H1 (cell line): ENCODE measurements at places on chromosomes 4 and X.

GRCh38 chr4:140529434-140529833, 5.5 kb downstream of the ELMOD2 start:
- peaks cover 4% of the 10 kb centered on the region; the same call in 1 of the 2 replicates for H3K36me3 ChIP-seq
- no peaks in the 10 kb centered on the region for H3K27me3 ChIP-seq
- H3K27ac ChIP-seq, result no peak overlapping the region

- no peaks in the 10 kb centered on the region for H3K27me3 ChIP-seq
- H3K4me3 ChIP-seq, result no peak overlapping the region
- no peaks in the 10 kb centered on the region for H3K36me3 ChIP-seq
- peaks cover 9% of the 10 kb centered on the region for H3K4me1 ChIP-seq
- no peak for DNase-seq
Observed at GRCh38 chr4:86032476-86033022, 327.3 kb downstream of the MAPK10 start.

DNA sequence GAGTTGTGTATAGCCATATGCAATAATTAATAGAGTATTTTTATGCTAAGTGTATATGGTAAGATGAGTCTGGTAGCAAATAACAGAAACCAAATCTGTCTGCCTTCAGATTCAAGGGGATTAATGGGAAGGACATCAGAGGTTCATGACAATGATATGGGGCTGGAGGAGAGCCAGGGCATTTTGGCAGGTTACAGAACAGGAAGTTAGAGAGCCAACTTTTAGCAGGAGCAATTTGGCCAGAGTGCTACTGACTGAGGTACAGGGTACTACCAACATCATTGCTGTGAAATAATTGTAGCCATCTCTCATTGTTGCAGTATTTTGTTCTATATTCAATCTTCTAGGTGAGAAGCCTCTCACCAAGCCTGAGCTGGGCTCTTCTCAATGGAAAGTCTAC, 210.9 kb upstream of the FAM47A start:
- H3K27me3 ChIP-seq, result no peaks in the 10 kb centered on the region
- H3K4me3 ChIP-seq, result no peak overlapping the region
- no peak overlapping the region for H3K27ac ChIP-seq
- DNase-seq, result no peak

- no peaks in the 10 kb centered on the region for H3K36me3 ChIP-seq
- H3K27ac ChIP-seq, result no peak overlapping the region
- H3K4me1 ChIP-seq, result no peaks in the 10 kb centered on the region
Observed at GRCh38 chr4:182978152-182978827, 61.1 kb upstream of the DCTD start.

DNA sequence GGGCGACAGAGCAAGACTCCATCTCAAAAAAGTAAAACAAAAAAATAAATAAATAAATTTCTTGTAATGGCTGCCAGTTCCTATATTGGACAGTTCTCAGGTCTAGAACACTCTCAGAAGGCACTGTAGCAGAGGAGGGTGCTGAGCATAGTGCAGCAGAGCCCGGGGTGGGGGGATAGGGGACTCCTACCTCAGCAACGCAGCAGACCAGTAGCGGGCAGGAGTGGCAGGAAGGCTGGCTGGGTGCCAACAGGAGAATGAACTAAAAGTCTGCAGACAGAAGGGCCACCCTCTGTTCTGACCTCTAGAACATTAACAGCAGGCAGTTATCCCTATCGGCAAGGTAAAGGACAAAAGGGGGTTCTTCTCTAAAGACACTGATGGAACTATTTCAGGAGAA, 20.2 kb downstream of the PDK3 start:
- H3K27me3 ChIP-seq, result no peaks in the 10 kb centered on the region
- H3K27ac ChIP-seq, result no peak overlapping the region
- no peak for DNase-seq

DNA sequence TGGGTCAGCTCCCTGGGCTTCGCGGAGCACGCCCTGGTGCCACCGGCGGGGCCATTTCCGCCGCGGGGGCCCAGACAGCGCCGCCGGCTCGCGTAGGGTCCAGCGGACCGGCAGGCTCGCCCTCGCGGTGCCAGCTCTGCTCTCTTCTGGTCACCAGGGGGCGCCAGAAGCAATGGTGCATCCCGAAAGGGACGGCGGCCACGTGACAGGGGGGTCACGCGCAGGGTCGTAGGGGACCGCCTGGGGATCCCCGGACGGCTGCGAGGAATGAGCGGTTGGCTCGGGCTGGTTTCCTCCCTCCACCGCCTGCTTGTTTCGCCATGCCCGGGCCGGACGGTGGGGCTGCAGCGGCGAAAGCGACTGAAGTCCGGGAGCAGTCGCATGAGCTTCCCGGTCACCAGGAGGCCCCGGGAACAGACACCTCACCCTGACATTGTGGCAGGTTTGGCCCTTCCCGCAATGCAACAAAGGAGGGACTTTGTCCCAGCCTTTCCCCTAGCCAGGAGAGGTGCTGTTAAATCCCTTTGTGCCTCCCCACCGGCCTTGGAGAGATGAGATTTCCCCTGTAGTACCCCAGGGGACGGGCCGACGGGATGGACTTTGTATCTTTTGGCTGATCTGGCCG, 15.8 kb downstream of the ZCCHC12 start:
- no peaks in the 10 kb centered on the region for H3K36me3 ChIP-seq
- peak overlapping the region; percentile 62 for H3K4me3 ChIP-seq
- no peak overlapping the region for H3K27ac ChIP-seq
- no peaks in the 10 kb centered on the region; the same call in 1 of the 2 replicates for H3K4me1 ChIP-seq

GRCh38 chr4:53537606-53538005, 53.7 kb downstream of the LNX1 start:
- H3K4me3 ChIP-seq, result no peak overlapping the region
- no peaks in the 10 kb centered on the region for H3K36me3 ChIP-seq
- no peak overlapping the region for H3K27ac ChIP-seq
- H3K27me3 ChIP-seq, result peaks cover 5% of the 10 kb centered on the region
- DNase-seq, result no peak
- peaks cover 1% of the 10 kb centered on the region for H3K4me1 ChIP-seq

DNA sequence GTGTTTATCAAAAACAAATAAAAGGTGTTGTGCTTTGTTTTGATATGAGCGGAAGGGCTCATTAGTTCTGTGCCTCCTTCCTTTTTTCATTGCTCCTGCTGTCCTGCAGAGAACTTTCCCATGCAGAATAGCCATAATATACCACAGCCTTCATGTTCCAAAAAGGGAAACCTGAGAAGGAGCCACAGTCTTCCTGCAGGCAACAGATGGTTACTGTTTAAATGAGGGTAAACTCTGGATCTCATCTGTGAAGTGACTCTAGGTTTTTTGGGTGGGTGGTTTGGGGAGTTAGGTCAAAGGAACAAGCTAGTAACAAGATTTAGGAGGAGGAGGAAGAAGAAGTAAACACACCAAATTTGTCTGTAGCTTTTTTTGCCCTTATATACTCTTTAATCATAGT, 131.8 kb downstream of the BMPR1B start:
- no peak overlapping the region for H3K27ac ChIP-seq
- H3K4me3 ChIP-seq, result no peak overlapping the region
- H3K36me3 ChIP-seq, result no peaks in the 10 kb centered on the region
- H3K4me1 ChIP-seq, result peaks cover 7% of the 10 kb centered on the region; the same call in 1 of the 2 replicates

DNA sequence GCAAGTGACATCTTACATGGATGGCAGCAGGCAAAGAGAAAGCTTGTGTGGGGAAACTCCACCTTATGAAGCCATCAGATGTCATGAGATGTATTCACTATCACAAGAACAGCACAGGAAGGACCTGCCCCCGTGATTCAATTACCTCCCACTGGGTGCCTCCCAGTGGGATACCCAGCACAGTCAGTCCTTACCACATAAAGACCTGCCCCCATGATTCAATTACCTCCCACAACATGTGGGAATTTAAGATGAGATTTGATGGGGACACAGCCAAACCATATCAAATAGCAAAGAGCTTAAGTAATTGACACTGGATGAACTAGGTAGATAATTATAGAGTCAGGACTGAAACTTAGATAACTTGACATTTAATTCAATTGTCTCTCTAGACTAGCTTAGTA, 85.6 kb downstream of the SLIT2 start:
- no peak overlapping the region for H3K4me3 ChIP-seq
- H3K36me3 ChIP-seq, result no peaks in the 10 kb centered on the region
- DNase-seq, result no peak
- H3K27me3 ChIP-seq, result no peaks in the 10 kb centered on the region
- no peak overlapping the region for H3K27ac ChIP-seq
- H3K4me1 ChIP-seq, result no peaks in the 10 kb centered on the region

GRCh38 chr4:172680691-172681090, 487.9 kb upstream of the GALNT7 start:
- H3K4me1 ChIP-seq, result no peaks in the 10 kb centered on the region
- DNase-seq, result no peak
- H3K4me3 ChIP-seq, result no peak overlapping the region
- H3K27me3 ChIP-seq, result no peaks in the 10 kb centered on the region
- no peaks in the 10 kb centered on the region for H3K36me3 ChIP-seq

DNA sequence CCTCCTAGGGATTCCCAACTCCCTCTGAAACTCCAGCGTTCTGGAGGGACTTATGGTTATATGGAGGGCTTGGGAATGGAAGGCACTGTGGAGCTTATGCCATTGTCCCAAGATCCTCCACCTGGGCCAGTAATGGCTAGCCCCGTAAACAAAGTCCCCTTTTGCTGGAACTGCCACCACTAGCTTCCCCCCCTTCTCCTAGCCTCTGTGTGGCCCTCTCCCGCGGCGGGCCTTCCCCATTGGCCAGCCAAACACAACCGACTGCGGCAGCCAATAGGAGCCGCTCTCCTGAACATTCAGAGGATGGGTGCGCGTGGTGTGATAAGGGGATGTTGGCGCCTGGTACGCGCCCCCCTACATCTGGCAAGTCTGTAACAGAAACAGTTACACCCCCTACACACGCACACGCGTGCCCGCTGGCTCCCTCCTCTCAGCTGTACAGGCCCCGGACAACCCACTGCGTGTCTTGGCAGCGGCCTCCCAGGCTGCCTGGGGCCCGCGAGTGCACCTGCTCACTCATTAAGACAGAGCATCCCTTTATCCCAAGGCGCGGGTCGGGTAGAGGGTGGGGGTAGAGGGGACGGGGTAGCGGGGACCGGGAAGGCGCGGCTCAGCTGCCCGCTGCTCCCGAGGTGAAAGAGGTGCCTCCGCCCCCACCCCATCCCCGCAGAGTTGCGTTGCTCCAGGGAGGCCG, 863 bp upstream of the RAB33A start:
- no peak for DNase-seq
- no peaks in the 10 kb centered on the region for H3K27me3 ChIP-seq
- peak overlapping the region; percentile 59 for H3K4me3 ChIP-seq
- H3K36me3 ChIP-seq, result no peaks in the 10 kb centered on the region
- no peak overlapping the region; the same call in 1 of the 2 replicates for H3K27ac ChIP-seq
- H3K4me1 ChIP-seq, result no peaks in the 10 kb centered on the region

- H3K4me1 ChIP-seq, result no peaks in the 10 kb centered on the region
- no peaks in the 10 kb centered on the region for H3K27me3 ChIP-seq
- no peak overlapping the region for H3K27ac ChIP-seq
- no peak overlapping the region for H3K4me3 ChIP-seq
- no peak for DNase-seq
Observed at GRCh38 chrX:28311466-28311865, 275.8 kb upstream of the IL1RAPL1 start.

- no peak overlapping the region for H3K27ac ChIP-seq
- DNase-seq, result no peak
- no peak overlapping the region for H3K4me3 ChIP-seq
- H3K36me3 ChIP-seq, result no peaks in the 10 kb centered on the region
Observed at GRCh38 chr4:17981063-17981462, 40.5 kb downstream of the LCORL start.

DNA sequence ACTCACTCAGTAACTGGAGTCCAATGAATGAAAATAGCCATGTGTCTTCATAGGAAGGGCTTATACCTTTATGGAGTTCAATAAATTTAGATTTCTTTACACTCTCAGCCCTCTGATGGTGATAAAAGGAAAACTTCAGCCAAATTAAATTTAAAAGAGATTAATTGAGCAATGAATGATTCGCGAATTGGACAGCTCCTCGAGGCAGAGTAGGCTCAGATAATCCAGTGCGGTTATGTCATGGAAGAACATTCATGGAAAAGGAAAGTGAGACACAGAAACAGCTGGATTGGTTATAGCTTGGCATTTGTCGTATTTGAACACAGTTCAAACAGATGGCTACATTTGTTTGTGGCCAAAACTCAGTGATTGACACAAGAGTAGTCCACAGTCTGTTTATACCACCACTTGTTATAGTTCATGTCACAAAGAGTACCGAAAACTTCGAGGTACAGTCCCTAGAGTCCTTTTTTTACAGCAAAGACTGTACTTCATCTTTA, 54.6 kb upstream of the TACR3 start:
- H3K4me3 ChIP-seq, result no peak overlapping the region
- DNase-seq, result no peak
- no peak overlapping the region for H3K27ac ChIP-seq

- no peak overlapping the region for H3K4me3 ChIP-seq
- H3K4me1 ChIP-seq, result no peaks in the 10 kb centered on the region
- no peak for DNase-seq
- no peaks in the 10 kb centered on the region for H3K36me3 ChIP-seq
Observed at GRCh38 chrX:39470588-39471407, 627.0 kb downstream of the BCOR start.

DNA sequence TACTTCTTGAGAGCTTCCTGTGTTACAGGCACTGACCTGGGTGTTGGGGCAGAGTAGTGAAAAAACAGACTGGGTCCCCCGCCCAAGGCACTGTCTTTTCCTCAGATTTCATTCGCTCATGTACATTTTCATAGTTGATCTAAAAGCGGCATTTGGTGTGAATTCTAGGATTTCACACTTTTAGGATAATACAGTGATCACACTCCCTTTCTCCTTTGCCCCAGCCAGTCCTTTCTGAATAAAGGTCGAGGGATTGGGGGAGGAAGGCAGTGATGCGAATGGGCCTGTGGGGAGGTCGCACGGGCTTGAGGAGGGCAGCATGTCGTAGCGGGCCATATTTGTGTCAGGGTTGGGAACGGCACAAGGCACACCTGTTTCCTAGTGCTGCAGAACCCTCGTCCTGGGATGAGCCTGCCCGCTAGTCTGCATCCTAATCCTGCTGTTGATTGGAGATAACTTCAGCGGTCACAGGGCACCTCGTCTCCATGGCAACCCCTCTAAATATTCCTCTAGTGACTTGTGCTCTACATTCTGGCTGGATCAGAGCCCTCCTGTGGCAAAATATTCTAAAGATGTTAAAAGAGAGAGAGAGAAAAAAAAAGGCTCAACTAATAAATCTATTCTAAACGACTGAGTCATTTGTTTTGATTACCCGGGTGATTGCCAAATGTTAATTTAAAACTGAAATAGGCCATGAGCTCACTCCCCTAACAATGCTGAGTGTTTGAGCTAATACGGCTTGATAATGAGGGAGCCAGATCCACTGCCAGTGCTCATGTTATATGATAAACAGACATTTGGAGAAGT, 21.8 kb downstream of the FHL1 start:
- no peaks in the 10 kb centered on the region for H3K27me3 ChIP-seq
- peaks cover 2% of the 10 kb centered on the region; the same call in 1 of the 2 replicates for H3K4me1 ChIP-seq
- peak; percentile 19 for DNase-seq
- no peak overlapping the region for H3K4me3 ChIP-seq
- no peak overlapping the region for H3K27ac ChIP-seq
- no peaks in the 10 kb centered on the region for H3K36me3 ChIP-seq

DNA sequence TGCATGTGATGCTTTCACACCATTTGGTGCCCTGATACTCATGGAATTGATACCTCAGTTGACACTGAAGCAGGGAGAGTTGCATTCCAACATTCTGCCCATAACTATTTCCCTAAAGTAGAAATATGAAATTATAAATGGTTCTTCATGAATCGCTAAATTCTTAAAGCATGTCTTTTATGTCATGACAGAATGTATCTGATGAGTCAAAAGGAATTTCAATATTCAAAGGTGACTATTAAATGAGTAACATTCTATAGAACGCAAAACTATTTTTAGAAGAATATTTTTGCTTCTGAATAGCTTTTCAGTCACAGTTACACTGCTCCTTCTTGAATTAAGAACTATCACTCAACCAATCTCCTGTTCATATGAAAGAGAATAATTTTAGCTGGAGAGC, 152.8 kb downstream of the ADGRA3 start:
- H3K27me3 ChIP-seq, result no peaks in the 10 kb centered on the region
- H3K27ac ChIP-seq, result no peak overlapping the region
